HepG2 (cell line): ENCODE measurements at places on chromosomes 7 and 10. TPM values are rescaled to one million over a fixed set of nuclear protein-coding genes. Genes with fewer than 3 reads are reported as not detected.
A peak's percentile ranks its signal among the peaks of the same experiment; 100 is the strongest.

HOXA1 gene
- total RNA-seq = 0.20 TPM in 1 of 2 replicates, not detected in the other

AGFG2 gene
- 117 and 132 TPM in 2 replicates for total RNA-seq

GHRHR gene
- total RNA-seq = not detected in 2 replicates

TUBB8 gene
- total RNA-seq = 0.24 and 0.31 TPM in 2 replicates

TMEM196 gene
- not detected in 2 replicates for total RNA-seq

SPDYE2 gene
- not detected in 2 replicates for total RNA-seq

CALML5 gene
- total RNA-seq = not detected in 2 replicates

- H3K4me1 ChIP-seq = no peaks in the 10 kb centered on the region
- H3K27me3 ChIP-seq = no peaks in the 10 kb centered on the region
- no peak for DNase-seq
- no peak overlapping the region for H3K27ac ChIP-seq
These were observed 59.9 kb downstream of the PON1 start for GRCh38 chr7:95264363-95264891.

DNA sequence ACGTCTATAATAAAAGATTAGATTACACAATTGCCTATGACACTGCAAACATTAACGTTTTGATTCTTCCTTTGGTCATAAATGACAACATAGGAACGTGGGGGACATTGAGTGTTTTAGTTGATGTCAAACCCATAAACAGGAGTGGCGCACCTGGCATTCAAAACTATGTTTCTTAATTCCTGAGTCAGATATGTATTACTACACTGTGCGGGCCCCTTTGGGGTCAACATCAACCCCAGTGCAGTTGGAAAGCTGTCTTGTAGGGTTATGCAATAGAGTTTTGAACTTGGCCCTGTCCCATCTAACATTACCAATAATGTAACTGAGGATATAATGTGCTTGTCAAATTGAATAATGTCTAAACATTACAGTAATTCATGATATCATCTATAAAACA lies 156.5 kb downstream of the CSTF2T start:
- H3K27ac ChIP-seq = no peak overlapping the region
- H3K36me3 ChIP-seq = no peaks in the 10 kb centered on the region
- H3K4me1 ChIP-seq = no peaks in the 10 kb centered on the region
- no peak for DNase-seq

GRCh38 chr7:27634671-27635493 lies 27.8 kb downstream of the HIBADH start:
- H3K4me3 ChIP-seq = no peak overlapping the region
- no peaks in the 10 kb centered on the region for H3K4me1 ChIP-seq
- no peak overlapping the region for H3K27ac ChIP-seq
- H3K36me3 ChIP-seq = peaks cover 1% of the 10 kb centered on the region; the same call in 1 of the 2 replicates

DNA sequence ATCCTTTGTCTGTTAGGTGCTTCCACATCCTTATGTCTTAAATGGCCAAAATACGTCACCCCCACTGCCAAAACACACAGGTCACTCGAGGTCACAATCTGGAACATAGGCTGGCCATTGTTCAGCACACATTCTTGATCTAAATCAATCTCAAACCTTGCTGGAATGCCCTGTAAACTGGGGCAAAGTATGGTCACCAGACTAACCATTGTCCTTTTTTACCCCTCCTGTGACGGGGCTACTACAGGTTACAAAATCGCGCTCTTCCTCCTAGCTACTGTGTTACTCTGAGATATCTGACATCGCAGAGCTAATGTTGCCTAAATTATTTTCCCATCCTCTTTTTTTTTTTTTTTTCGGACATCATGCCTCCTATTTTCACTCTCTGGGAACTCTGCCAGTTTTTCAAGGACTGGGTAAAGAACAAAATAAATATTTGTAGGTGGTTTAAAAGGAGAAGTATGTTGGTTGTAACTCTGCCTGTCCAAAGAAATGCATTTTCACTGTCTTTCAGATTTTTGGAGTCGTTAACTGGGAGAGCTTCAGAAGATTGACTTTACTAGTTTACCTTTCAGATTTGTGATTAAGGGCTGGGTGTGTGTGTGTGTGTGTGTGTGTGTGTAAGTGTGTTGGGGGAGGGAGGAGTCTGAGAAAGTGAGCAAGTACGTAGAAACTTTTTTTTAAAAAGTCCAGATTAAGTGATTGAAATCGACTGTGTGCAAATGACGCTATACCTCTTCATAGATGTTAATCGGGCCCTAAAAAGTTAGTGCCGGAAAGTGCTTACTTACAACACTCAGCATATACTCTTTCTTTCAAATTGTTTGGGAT lies 942 bp upstream of the KIAA1217 start:
- peak; percentile 94 for DNase-seq
- peak overlapping the region; percentile 88 for H3K4me3 ChIP-seq
- H3K4me1 ChIP-seq = peaks cover 53% of the 10 kb centered on the region
- H3K27me3 ChIP-seq = no peaks in the 10 kb centered on the region
- peak overlapping the region; percentile 90 for H3K27ac ChIP-seq

DNA sequence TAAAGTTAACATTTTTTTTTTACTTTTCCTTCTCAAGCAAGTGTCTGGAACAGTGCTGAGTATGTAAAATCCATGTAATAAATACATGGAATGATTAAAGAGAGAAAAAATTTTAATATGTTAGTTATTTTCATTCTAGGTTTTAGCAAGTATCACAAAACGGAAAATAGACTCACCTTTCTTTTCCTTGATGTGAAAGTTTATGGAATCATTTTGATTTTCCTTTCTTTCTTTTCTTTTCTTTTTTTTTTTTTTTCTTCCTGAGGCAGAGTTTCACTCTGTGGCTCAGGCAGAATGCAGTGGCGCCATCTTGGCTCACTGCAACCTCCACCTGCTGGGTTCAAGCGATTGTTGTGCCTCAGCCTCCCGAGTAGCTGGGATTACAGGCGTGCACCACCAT lies 28.1 kb downstream of the SMNDC1 start:
- no peak for DNase-seq
- H3K4me3 ChIP-seq = no peak overlapping the region
- H3K27me3 ChIP-seq = no peaks in the 10 kb centered on the region

- DNase-seq = no peak
- H3K4me1 ChIP-seq = no peaks in the 10 kb centered on the region
- no peaks in the 10 kb centered on the region for H3K36me3 ChIP-seq
- H3K4me3 ChIP-seq = no peak overlapping the region
- H3K27ac ChIP-seq = no peak overlapping the region
These were observed 100.4 kb downstream of the RGS10 start for GRCh38 chr10:119441921-119442757.

DNA sequence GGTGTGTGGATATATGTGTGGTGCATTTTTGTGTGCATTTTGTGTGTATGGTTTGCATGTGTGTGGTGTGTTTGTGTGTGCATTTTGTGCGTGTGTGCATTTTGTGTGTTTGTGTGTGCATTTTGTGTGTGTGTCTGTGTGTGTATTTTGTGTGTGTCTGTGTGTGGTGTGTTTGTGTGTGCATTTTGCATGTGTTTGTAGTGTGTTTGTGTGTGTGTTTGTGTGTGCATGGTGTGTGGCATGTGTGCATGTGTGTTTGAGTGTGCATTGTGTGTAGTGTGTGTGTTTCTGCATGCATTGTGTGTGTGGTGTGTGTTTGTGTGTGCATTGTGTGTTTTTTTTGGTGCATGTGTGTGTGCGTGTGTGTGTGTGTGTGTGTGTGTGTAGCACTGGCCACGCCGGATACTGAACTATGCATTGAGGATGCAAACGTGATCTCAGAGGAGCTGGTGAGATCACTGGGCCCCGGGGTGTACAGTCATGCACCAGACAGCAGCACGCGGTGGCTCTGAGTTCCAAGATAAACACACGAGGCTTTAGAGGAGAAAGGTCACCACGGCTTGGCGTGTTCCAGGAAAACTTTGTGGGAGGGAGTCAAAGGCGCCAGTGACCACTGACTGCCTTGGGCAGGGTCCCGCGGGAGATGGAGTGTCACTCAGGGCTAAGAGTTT lies 106.6 kb upstream of the SHH start:
- DNase-seq = peak; percentile 66
- no peak overlapping the region for H3K27ac ChIP-seq
- H3K4me3 ChIP-seq = peak overlapping the region; percentile 35; the same call in 1 of the 2 replicates
- peaks cover 59% of the 10 kb centered on the region; the same call in 2 of the 3 replicates for H3K27me3 ChIP-seq
- H3K4me1 ChIP-seq = peaks cover 16% of the 10 kb centered on the region
- no peaks in the 10 kb centered on the region for H3K36me3 ChIP-seq
